ENCODE measurements at places on chromosomes 7 and 10.

DNA sequence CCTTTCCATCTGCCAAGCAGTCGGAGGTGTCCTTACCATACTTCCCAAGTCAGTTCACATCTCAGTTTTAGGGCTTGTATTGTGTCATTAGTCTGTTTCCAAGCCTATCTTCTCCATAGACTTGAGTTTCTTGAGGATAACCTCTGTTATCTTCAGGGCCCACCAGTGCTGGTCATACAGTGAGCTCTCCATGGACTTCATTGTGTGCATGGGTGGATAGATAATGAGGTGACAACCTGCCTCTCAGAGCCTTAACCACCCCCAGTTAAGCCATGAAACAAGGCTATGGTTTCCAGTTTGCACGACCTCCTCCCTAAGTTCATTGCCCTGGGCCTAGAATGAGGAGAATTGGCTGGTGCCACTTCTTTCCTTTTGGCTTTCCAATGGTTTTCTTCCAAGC, 38.5 kb upstream of the WAC start:
- no peak for DNase-seq

DNA sequence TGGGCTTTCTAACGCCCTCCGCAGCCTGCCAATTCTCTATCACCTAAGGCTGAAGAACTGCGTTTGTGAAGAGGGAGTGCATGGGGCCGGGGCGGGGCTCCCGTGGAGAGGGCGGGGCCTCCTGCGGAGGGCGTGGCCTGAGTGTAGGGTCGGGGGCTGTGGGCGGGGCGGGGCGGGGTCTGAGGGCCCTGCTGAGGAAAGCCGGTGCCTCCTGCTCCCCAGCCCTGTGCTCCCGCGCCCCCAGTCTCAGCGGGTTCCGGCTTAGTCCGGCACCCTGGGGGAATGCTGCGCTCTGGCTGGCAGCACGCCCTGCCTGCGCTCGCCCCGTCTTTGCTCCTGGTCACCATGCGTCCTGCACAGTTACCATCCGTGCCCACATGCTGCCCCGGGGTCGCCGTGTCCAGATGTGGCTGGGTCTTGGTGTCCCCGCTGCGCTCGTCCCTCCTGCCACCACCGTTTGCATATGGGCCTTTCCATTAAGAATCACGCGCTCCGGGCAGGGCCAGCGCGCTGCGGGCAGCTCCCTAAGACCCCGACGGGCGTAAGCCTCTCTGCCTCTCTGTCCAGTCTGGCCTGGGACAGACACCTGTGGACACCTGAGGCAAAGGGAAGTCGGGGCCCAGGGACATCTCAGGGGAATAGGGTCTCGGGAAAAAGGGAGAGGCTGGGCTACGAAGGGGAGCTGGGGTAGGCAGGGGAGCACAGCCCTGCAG, 144.0 kb upstream of the RET start:
- no peak for DNase-seq

GRCh38 chr7:32299133-32299702, 191.0 kb downstream of the LSM5 start:
- DNase-seq = no peak

- DNase-seq = no peak
Measured at GRCh38 chr7:139051655-139052054, 15.8 kb upstream of the ZC3HAV1L start.

- no peak for DNase-seq
Measured at GRCh38 chr10:50506861-50507573, 116.7 kb downstream of the SGMS1 start.

DNA sequence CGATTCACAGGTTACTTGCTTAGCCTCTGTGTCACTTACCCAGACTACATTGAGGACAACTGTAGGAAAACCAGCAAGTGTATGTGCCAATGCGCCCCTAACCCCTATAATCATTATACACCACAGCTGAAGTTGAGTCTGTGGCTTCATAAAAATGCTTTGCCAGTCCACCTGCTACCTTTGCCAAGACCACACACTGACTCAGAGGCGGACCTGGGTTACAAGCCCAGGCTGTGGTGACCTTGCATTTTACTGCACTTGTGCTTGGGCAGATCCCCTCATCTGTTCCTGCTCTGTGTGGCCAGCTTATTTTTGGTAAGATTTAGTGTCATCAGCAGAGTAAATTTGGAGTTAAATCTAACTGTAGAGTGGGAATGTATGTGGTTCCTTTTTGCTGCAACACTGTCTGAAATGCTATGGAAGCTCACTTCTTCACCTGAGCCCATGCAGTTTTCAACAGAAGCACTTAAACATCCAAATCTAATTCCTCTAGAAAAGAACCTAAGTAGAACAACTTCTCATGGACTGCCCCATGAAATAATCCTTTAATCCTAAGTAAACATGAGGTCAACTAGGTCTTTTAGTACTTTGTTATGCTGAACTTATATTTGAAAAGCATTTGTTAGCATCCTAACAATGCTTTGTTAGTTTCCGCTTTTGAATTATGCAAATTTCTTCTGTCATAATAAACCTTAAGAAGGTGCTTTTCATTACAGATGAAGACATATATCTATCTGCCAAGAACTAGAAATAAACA, 96.2 kb upstream of the AMPH start:
- no peak for DNase-seq

- DNase-seq = no peak
Measured at GRCh38 chr7:86913709-86914108, 145.7 kb downstream of the ELAPOR2 start.
